ENCODE measurements at places on chromosomes 11 and 22.

GRCh38 chr11:96827164-96827563 lies 437.4 kb downstream of the JRKL start:
- peak; percentile 62 for DNase-seq

GRCh38 chr11:69213316-69213715 lies 57.6 kb downstream of the SMIM38 start:
- DNase-seq, result no peak

DNA sequence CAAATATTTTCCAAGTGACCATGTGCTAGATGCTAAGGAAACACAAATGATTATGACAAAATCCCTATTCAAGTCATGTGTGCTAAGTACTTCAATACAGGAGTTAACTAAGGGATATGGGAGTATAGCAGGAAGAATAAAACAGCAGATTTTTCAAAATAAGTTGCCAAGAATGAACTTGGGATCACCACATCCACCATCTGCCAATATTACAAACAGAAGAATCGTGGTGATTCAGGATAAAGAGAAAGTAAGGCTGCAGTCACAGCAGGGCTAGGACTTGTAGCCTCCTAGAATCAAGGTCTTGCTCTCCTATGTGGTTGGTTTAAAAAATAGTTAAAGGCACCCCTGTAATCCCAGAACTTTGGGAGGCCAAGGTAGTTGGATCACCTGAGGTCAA lies 34.3 kb downstream of the MRTFA start:
- no peak for DNase-seq

DNA sequence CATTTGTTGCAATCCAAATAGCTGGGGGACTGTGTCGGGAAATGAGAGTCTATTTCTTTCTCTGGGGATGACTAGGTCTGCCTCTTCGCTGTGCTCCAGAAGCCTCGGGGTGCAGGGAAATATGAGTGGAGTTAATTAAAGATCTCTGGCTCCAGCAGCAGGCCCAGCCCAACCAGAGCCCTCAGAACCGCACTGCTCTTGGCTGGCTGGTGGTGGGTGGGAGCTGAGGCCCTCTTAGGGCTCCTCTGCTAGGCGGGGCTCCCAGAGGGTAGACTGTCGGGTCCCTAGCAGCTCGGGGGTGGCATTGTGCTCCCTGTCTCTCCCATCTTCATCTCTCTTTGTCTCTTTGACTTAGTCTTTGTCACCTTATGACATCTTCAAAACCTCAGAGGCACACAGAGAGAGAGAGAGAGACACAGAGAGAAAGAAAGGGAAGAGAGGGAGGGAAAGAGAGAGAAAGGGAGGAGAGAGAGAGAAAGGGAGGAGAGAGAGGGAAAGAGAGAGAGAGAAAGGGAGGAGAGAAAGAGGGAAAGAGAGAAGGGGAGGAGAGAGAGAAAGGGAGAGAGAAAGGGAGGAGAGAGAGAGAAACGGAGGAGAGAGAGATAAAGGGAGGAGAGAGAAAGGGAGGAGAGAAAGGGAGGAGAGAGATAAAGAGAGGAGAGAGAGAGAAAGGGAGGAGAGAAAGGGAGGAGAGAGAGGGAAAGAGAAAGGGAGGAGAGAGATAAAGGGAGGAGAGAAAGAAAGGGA lies 20.2 kb downstream of the MPPED1 start:
- no peak for DNase-seq

- no peak for DNase-seq
Observed at GRCh38 chr11:36450110-36450572, 59.9 kb downstream of the TRAF6 start.

DNA sequence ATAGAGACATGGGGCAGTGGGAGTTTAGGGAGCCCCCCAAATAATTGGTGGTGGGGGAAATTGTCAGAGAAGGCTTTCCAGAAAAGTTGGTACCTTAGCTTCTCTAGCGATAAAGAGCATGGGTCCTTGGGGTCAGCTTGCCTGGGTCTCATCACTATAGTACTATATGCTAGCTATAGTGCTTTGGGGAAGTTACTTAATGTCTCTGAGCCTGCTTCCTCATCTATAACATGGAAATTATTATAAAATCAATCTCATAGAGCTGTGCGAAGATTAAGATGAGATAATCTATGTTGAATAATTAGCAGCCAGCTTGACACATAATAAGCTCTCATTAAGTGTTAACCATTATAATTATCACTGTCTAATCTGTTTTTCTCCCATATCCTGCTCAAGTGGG lies 41.2 kb downstream of the STIM1 start:
- DNase-seq, result no peak

DNA sequence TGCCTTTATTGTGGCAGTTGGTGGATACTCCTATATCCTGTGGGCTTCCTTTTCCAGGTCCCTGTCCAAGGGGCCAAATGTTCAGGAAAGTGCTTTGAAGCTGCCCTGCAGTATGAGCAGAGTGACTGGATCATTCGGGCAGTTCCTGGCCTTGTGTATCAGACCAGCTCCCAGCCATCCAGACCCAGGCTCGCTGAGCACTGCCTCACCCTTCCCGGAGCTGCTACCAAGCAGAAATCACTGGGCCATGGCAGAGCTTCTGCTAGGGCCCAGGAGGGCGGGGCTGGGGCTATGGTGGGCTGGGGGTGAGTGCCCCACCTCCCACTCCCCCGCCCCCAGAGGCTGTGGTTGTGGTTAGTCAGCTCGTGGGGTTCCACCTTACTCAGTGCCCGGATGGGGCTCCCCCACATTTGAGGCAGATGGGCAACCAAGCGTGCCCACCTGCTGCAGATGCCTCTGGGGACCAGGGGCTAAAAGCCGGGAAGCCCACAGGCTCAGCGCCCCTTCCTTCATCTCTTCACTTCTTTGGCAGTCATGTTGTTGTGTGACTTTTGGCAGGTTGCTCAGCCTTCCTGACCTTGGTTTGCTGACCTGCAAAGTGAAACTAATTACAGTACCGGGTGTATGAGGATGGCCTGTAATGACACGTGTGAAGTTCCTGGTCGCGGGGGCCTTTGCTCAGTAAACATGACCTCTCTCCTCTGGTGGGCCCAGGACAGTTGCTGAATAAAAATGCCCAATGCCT lies 2.1 kb upstream of the LRRC32 start:
- no peak for DNase-seq

DNA sequence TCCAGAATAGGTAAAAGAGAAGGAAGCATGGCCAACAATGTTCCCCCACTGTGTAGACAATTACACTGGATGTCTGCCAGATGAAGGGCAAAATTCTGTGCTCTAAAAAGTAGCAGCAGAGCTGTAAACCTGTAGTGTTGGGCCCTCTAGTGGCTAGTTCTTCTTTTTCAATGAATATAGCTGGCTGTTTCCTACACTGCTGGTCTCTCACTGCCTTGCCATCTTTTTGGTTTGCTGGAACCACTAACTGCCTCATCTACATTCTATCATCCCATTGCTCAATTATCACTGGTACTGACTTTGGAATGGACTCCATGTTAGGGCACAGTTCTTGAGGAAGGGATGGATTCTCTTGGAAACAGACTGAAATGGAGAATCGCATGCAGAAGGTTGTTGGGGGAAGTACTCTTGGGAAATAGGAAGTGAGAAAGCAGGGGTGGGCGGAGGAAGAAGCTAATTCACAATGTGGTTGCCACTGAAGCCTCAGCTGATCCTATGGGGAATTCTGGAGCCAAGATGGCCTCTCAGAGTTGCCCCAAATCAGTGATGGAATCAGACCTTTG lies 17.9 kb downstream of the KCNE3 start:
- peak; percentile 85 for DNase-seq

GRCh38 chr11:2675540-2675939 lies 24.3 kb downstream of the KCNQ1OT1 start:
- no peak for DNase-seq

GRCh38 chr11:113172382-113172951 lies 141.9 kb upstream of the TTC12 start:
- DNase-seq, result no peak

DNA sequence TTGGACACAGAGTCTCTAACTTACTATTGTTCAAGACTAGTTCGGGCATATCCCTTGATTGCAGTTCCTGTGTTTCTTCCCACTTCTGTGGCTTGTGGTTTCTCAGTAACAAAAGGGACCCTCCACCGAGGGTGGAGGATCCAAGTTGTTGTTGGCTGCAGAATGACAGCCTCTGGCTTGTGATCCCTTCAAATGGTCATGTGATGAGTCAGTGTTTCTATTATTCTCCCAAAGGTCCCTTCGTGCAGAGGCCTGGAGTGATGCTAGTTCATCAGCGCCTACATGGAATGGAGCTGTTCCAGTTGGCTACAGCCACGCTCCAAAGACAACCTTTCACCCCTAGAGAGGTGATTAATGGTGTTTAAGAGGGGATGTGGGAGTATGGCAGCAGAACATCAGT lies 2.6 kb upstream of the VWCE start:
- DNase-seq, result no peak

DNA sequence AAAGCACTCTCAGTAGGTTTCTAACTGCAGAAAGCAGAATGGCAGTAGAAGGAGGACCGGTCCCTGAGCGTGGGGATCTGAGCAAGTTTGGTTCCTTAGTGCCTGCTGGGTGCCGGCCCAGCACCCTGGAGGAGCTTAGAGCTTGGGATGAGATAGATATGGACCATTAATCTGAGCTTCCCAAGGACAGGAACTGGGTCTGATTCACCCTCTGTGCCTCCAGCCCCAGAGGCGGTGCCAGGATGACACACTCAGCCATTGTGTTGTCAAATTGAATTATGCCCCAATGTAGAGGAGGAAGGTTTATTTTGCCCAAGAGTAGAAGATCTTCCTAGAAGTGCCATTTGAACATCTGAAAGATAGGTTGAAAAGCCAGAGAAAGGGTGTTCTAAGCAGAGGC lies 4.3 kb downstream of the ZC3H7B start:
- DNase-seq, result no peak

- DNase-seq, result no peak
Observed at GRCh38 chr22:31497148-31497938, 1.0 kb downstream of the SFI1 start.

DNA sequence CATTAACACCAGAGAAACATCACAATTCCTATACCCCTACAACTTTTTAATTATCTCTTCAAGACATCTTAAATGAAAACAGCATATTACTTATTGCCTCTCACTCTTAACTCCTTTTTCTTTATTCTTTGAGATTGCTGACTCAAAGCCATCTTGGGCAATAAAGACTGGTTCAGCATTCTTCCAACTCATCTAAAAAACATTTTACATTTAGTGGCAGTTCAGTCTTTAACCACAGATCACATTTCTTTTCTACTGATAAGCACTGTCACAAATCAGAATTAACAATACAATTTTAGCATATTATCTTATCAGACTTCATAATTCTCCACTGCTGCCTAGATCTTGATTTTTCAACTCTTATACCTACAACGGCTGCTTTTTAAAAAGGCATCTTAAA lies 34.0 kb downstream of the SIK3 start:
- DNase-seq, result no peak

DNA sequence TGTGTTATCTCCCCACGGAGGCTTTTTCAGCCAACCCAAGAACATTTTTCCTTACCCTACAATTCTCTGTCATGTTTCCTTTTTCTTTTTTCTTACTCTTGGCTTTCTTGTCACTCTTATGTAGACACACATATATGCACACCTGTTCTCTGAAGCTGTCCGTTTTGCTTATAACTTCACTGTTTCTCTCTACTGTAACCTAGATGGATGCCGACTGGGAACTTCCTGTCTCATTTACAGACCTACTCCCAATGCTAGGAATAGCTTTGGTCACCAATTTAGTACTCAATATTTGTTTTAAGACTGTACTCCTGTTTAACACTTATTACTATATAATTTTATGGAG lies 9.9 kb upstream of the CASP12 start:
- DNase-seq, result no peak

DNA sequence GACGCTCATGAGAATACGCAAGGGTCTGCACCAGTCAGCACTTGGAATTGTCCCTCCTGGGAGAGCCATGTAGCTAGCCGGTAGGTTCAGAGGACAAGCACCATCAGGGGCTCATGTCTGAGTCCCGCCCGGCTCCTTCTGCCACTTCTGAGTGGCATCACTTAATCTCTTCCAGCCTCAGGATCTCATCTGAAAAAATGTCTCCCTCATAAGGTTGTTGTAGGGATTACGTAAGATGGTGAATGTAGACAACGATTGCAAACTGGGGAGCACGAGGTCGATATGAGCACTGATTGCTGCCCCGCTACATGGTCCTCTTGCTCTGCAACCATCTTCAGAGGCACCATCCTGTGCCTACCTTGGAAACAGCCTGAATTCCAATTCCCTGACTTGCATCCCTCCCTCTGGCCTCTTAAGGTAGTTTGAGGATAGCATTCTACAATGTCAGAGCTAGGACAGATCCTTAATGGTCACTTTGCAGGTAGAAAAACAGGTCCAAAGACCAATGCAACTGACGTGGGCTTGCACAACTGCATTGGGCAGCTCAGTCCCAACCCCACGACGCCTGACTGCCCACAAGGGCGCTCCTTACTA lies 115.8 kb upstream of the TMEM45B start:
- DNase-seq, result no peak

GRCh38 chr22:43207849-43208702 lies 21.1 kb upstream of the TTLL12 start:
- no peak for DNase-seq

DNA sequence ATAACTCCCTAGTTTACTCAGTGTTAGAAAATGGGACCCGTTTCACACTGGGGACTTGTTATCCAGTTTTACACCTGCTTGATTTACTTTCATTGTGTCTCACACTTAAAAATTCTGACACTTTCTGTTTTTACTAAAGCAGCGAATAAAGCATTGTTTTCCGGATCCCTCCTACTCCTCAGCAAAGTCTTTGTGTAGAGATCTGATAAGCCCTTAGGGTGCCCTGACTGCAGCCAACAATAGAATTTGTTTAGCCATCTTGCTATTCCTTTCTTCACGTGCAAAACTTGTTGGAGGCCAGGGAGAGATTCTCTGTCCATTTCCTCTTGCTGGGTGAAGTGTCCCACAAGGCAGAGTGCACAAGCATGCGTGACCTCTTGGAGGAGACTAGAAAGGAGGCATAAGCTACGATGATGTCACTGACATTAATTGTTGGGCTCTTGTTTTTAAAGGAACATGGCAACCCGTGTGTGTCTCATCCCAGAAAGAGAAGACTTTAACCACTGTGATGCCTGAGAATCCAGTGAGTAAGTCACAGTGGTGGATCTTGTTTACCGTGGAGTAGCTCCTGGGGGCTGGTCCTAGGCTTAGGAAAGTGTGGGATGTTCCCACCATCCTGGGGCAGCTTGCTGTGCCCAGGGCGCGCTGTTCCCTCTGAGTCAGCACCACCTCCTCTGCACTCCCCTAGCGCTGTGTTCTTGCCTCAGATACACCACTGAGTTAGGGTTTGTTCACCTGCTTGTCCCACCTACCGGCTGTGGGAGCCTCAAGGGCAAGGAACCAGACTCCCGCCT lies 27.7 kb downstream of the MICAL2 start:
- DNase-seq, result no peak
